NB4 (cell line): ENCODE measurements at places on chromosomes 7 and 10.

DNA sequence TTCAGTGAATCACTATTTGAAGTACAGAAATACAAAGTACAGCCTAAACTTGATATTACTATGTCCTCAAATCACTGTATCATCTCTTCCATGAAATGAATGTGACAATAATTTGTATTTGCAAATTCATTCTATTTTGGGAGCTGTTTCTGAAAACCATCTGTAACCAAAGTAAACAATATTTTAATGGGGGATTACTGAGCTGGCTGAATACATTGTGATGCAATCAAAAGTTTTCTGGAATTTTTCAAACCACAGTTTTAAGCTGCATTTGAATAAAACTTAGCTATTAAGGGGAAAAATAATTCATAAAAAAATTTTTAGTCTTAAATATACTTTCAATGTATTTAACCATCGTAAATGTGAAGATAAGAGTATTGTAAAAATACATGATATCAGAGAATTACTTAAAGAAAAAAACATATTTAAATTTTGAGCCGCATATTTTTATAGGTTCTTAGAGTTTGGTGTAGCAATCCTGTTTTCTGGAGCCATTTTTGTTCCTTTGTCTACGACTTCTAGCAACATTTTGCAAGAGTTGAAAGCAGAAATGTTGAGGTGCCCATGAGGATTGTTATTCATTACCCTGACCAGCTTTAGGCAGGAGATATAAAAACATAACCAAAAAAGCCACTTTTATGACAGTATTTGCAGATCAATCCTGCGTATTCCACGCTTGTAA is 45.9 kb upstream of the AGMO start:
- DNase-seq, result no peak

- DNase-seq, result no peak
Measured at GRCh38 chr7:98215561-98216495, 4.6 kb downstream of the BHLHA15 start.

DNA sequence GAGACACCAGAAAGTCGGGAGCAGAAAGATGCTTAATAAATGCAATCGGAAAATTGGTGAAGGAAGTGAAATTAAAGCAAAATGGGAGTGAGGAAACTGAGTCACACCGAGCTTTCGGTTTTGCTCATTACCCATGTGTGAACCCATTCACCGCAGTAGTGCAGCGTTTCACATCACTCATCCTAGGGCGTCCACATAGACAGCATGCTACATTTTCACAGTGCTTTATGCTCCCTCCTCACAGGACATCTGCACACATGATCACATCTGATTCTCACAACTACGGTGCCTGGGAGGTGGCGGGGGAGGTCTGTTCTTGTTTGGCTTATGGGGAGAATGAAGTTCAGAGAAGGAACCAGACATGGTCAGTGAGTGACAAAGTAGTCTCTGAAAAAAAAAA is 36.6 kb upstream of the ATP6V0A4 start:
- DNase-seq, result no peak

DNA sequence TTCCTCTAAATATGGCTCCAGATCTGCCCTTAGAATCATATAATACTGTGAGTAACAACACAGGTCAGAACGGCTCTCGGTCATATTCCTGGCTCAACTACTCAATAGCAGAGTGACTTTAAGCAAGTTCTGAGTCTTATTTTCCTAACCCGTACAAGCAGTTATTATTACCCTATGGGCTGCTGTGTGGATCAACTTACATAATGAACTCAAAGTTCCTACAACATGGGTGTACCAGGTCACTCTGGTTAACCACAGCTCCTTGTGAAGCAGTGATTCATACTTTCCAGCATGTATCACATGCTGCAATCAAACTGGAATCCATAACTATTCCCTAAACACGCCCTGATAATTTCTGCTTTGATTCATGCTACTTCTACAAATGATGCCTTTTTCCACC is 107.3 kb downstream of the LRRN3 start:
- DNase-seq, result peak; percentile 23

DNA sequence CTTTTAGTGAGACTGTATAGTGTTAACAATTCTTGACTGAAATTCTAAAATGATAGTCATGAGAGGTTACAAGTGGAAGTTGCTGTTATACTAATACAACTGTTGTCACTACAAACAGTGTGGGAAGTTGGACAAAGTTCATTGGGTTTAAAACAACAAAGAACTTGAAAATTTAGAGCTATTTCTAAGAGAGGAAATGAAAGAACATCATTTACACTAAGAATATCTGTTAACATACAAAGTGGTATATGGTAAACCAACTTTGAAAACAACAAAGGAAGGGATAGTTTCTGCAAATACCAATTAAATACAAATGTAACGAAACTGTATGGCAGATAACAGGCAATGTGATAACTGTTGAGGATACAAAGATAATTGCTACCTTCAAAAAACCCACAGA is 11.6 kb downstream of the MTPN start:
- DNase-seq, result no peak

- no peak for DNase-seq
Measured at GRCh38 chr7:44379366-44380188, 54.2 kb upstream of the CAMK2B start.

DNA sequence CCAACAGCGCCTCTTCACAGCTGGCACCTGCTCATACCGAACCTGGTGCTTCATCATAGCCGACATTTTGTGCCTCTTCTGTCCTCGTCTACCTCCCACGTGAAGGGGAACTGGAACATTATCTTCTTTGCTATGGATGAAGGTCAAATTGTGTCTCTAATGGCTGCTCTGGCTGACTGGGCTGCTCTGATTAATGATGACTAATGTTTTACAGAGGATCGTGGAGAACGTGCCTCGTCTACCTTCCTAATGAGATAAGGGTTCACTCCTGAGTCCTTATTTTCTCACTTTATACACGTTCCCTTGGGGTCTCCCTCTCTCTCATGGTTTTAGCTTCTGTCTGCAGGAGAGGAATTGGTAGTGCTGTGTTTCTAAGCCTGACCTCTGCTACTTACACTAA is 420.3 kb downstream of the PHTF2 start:
- DNase-seq, result no peak

DNA sequence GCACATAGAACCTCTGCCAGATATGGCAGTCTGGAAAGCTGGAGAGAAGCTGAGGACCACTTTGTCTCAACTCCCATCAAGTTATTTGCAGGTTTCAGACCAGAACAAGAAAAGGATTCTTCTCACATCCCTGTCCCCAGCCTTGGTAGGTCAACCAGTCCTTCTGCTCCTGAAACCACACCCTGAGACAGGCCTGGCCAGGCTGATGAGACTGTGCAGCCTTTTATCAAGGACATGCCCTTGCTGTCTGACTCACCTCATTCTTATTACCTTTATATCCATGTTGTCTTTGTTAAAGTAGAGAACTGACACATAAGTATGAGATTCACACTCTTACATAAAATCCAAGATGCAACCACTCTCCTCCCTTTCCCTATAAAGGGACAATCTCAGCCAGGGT is 354.9 kb downstream of the PLXNA4 start:
- DNase-seq, result no peak

DNA sequence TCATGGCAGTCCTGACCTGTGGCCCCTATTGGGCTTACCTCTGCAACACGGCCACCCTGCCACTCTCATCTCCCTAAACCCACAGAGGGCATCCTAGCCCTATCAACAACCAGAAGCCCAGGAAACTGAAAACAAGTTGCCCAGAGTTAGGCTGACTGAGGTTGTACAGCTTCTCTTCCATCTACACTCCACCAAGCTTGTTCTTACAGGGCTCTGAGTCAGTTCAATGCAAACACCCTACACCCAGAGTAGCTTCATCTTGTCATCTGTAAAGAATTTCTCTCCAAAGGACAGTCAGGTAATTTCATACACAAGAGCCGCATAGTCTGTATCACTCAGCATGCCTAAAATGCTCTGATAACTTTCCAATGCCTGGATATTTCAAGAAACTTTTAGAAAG is 175.4 kb downstream of the ARID5B start:
- DNase-seq, result no peak

- no peak for DNase-seq
Measured at GRCh38 chr7:147535701-147536111, 1054.9 kb upstream of the C7orf33 start.

- peak; percentile 20 for DNase-seq
Measured at GRCh38 chr7:117088623-117089194, 135.4 kb downstream of the ST7 start.

DNA sequence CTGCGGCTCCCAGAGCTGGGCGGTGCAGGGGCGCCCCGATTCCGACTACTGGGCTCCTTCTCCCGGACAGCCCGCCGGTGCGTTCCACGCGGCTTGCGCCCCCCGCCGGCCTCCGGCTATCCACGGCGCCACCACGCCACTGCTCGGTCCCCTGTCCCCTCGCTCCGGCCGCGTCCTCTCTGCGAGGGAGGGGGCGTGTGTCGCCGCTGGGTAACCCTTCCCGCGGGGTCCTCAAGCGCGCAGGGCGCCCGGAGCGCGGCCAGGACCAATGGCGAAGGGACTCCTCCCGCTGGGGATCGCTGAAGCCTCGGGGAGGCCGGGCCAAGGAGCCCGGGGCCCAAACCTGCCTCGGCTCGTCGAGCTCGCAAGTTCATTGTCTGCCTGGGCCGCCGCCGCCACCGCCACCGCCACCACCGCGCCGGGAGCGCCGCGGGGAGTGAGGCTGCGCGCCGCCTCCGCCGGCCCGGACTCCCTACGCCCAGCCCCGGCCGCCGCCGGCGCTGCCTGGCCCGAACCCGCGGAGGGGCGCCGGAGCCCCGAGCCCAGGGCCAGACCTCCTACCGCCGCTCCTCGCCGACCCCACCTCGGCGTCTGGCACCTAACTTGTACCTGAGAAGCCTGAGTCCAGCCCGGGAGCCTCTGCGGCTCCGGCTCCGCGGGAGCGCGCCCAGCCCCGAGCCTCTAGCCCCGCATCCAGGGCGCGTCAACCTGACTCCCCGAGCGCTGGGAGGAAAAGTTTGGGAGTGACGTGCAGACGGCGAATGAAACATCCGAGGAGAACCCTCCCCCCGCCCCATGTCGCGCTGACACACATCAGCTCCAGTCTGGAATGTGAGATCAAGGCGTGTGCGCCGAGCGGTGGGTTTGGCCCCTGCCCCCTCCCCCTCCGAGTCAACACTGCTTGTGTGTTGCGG is at the start of gene CHST15:
Gene CHST15, minus strand, starts transcription at position 739 of the 914 bp plus-strand sequence. CDS start 47,386 bp downstream, outside the sequence.
- DNase-seq, result no peak

- no peak for DNase-seq
Measured at GRCh38 chr10:126569513-126570244, 100.8 kb downstream of the C10orf90 start.

DNA sequence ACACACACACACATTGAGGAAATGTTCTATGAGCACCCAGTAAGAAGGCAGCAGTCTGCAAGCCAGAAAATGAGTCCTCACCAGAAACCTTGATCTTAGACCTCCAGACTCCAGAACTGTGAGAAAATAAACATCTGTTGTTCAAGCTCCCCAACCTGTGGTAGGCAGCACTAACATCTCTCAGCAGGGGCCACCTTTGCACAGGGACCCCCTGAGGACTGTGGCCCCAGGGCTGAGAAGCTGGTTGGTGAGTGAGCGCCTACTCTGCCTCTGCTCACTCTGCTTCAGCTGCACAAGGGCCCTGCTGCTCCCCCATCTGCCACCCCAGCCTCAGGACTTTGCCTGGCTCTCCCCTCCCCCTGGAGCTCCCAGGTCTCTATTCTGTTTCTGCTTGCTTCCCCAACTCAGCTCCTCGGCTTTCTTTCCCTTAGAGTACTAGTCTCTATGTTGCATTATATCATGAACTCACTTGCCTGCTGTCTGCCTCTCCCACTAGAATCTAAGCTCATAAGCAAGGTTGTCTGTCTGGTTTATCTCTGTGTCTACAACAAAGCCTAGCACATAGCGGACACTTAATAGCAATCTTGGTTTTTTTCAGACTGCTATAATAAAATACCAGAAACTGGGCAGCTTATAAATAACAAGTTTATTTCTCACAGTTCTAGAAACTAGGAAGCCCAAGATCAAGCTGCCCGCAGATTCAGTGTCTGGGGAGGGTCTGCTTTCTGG is 40.4 kb upstream of the PRLHR start:
- no peak for DNase-seq

GRCh38 chr7:134771111-134771510 is 8.3 kb upstream of the CALD1 start:
- no peak for DNase-seq

- no peak for DNase-seq
Measured at GRCh38 chr10:84534168-84534567, 205.8 kb downstream of the CCSER2 start.

DNA sequence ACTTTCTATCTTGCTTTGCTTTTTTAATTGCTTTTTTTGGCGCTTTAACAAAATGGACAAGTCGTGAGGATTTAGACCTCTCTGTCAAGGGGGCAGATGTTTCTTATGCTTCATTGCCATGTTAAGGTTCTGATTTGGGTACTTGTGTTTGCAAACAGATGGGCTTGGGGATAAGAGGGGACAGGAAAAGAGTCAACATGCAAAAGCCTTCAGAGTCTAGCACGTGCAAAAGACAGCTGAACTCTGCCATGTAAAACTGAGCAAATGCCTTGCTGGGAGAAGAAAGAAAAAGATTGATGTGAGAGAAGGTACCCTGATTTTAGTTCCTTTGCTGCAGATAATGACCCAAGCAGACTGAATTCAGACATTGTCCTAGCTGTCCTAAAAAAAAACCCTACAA is 173.1 kb downstream of the KIAA1217 start:
- DNase-seq, result no peak

DNA sequence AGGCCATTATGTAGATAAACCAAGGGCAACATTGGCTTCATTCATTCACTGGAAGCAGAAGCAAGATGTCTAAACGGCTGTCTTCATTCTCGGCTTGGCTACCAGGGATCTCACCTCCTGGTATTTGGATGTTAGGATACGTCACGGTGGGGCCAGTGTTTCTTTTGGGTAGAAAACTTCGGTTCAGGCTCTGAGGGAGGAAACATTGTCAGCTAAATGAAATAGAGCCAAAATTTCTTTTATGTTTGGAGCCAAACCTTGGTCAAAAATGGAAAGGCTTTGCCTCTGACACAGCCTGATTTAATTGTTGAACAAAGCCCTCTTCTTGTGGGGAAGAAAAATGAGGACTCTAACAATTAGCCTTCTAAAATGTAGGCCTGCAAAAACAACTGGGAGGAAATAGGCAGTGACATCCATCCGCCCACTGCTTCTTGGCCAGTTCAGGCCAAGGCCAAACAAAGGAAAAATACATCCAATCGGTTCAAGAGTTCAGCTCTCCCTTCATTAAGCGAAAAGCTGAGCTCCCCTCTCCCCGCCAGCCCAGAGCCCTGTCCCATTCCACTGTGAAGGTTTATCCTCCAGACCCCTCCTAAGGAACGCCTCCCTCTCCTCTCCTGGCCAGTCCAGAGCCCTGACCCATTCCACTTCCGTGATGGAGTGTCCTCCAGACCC is 44.4 kb downstream of the PFKFB3 start:
- DNase-seq, result no peak

DNA sequence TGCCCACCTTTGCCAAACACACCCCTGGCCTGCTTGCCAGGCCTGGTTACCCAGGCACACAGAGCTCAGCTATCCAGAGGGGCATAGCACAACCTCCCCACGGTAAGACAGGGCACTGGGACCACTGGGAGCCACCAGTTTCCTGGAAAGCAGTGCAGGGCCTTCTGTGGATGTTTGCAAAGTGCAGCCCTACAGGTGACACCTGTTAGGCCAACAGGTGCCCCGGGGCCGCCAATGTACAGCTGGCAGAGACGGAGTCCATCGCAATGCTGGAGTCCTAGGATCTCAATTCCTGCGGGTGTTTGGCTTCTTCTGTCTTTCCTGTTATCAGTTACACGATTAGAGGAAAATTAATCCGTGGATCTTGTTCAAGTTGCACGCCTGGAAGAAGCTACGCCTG is 94.9 kb downstream of the NPTX2 start:
- no peak for DNase-seq
